T-helper 17 cell (primary cell): ENCODE measurements at places on chromosomes 6 and 20.

- H3K27me3 ChIP-seq: peaks cover 25% of the 10 kb centered on the region
- peak overlapping the region; percentile 97 for H3K4me3 ChIP-seq
- DNase-seq: no peak
- H3K4me1 ChIP-seq: peaks cover 29% of the 10 kb centered on the region
These were observed 1.0 kb upstream of the XRN2 start for GRCh38 chr20:21301940-21302663.

DNA sequence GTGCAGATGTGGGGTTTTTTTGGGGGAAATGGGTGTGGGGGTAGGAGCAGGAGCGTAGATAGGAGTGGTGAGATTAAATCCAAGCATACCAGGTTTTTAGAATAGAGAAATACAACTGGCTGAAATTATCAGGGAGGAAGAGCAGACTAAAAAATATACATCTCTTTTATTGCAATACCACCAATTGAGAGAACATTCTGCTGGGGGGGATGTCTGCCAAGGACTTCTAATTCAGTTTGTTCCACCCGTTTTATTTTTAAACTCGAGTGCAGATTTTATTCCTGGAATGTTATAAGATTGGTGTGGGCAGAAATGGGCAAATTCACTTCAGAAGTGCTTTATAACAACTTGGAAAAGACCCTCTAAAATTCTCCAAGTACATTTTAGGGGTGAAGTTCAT, 192.7 kb downstream of the GMPR start:
- H3K4me3 ChIP-seq: no peak overlapping the region
- H3K27ac ChIP-seq: peak overlapping the region; percentile 9
- DNase-seq: no peak
- no peaks in the 10 kb centered on the region for H3K27me3 ChIP-seq
- H3K4me1 ChIP-seq: peaks cover 38% of the 10 kb centered on the region

DNA sequence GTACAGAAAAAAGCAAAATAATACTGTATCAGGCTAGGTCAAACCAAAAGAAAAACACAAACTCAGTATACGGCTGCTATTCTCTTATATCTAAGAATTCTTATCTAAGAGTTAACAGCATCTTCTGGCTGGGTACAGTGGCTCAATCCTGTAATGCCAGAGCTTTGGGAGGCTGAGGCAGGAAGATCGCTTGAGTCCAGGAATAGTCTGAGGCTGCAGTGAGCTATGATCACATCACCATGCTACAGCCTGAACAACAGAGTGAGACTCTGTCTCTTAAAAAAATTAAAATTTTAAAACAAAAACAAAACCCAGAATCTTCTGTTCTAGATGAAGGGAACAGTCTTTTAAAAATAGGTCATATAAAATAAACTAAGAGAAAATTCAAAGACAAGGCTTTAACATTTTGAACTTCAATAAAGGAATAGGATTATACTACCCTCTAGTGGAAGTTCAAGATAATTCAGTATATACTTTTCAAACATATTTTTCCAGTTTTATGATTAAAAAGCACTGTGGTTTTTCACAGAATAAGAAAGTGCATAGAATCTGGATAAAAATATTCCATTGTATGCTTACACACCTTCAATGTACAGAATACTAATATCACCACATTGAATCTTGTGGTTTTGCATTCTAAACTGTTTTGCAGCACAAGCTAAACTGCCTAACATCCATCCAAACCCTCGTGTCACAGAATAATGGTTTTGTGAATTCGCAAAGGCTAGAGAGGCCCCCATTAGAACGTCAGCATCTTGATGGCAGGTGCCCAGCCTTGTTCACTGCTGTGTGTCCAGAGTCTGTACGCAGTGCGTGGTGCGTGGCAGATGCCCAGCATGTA, 39.3 kb downstream of the DTNBP1 start:
- no peaks in the 10 kb centered on the region for H3K27me3 ChIP-seq
- H3K4me1 ChIP-seq: peaks cover 20% of the 10 kb centered on the region
- DNase-seq: no peak
- no peak overlapping the region for H3K27ac ChIP-seq
- no peak overlapping the region for H3K4me3 ChIP-seq
- peaks cover 3% of the 10 kb centered on the region for H3K36me3 ChIP-seq

- H3K36me3 ChIP-seq: peaks cover 2% of the 10 kb centered on the region
- H3K4me3 ChIP-seq: peak overlapping the region; percentile 65
These were observed 624 bp upstream of the NPEPL1 start for GRCh38 chr20:58691773-58692578.

DNA sequence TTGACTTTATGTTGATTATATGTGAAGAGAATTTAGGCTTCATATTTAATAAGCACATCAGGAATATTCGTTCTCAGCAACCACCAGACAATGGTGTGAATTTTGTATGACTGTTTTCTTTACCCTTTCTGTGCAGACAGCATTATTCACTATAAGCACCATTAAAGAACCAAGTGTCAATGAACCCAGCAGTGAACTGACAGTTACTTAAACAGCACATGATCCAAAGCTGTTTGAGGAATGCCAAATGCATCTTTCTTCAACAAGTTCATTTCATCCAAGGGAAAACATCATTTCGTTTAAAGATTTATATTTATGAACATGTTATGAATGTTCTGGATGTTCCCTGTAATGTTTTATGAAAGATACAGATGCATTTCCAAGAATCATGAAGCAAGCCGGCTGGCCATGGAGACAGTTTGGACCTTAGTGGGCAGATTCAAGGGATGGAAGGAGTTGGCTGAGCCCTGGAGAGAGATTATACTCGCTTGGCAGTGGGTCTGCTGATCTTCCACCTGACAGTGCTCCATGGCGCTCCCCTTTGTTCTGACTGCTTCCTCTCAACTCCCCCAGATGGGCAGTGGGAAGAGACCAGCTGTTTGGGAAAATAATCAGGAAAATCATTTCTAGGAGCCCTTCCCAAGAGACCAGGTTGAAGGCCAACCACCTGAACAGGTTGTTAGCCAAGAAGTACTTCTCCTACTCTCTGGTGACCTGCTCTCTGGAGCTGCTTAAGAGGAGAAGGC, 326.0 kb upstream of the RSPO3 start:
- H3K4me1 ChIP-seq: no peaks in the 10 kb centered on the region
- peaks cover 2% of the 10 kb centered on the region for H3K36me3 ChIP-seq
- H3K27me3 ChIP-seq: peaks cover 14% of the 10 kb centered on the region
- no peak overlapping the region for H3K4me3 ChIP-seq
- DNase-seq: no peak
- no peak overlapping the region for H3K27ac ChIP-seq

DNA sequence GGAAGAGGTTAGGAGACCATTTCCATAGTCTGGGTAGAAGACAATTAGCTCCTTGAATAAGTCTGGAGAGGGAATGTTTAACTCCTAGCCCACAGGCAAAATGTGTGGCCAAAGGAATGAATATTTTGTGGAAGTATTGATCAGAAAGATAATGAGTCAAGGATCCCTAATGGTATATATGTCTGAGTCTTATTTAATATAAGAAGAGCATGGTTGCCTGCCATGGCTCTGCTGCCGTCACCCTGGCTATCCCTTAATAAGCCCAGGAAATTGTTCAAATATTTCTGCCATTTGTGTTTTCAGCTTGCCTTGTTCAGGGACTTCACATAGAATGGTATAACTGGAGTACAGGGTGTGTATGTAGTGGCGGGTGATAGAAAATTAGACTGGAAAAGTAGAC, 18.1 kb upstream of the CALHM6 start:
- peaks cover 23% of the 10 kb centered on the region for H3K4me1 ChIP-seq
- H3K4me3 ChIP-seq: no peak overlapping the region
- DNase-seq: no peak
- peaks cover 16% of the 10 kb centered on the region for H3K27me3 ChIP-seq

DNA sequence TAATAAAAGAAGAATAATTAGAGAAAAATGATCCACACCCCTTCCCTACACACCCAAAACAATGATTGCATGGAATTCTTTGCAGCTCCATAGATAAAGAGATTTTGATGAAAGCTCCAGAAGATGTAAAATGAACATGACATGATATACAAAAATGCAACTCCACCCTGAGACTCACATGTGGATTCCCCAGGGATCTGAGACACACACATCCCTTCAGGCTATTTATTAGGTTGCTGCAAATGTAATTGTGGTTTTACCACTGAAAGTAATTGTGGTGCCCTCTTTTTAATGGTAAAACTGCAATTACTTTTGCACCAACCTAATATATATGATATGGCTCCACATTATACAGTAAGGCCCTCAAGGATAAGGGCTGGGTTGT, 40.4 kb upstream of the TBC1D7 start:
- no peak for DNase-seq
- H3K4me3 ChIP-seq: no peak overlapping the region
- no peak overlapping the region for H3K27ac ChIP-seq
- peaks cover 26% of the 10 kb centered on the region for H3K27me3 ChIP-seq
- H3K36me3 ChIP-seq: peaks cover 7% of the 10 kb centered on the region

DNA sequence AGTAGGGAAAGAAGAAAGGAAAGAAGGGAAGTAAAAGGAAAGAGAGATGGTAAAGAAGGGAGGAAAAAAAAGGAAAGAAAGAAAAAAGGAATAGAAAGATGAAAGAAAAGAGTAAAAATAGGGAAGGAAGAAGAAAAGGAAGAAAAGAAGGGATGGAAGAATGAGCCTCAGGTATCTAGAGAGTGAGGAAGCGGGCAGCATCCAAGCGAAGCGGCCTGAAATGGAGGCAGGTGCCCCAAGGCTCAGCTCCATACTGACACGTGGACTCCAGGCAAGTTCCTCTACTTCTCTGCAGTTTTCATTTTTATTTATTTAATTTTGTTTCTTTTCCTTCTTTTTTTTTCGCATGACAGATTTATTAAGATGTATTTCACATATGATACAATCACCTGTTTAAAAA, 373.1 kb downstream of the ESR1 start:
- H3K4me1 ChIP-seq: peaks cover 34% of the 10 kb centered on the region
- peak overlapping the region; percentile 98 for H3K27ac ChIP-seq
- H3K36me3 ChIP-seq: peaks cover 16% of the 10 kb centered on the region
- DNase-seq: no peak
- no peaks in the 10 kb centered on the region for H3K27me3 ChIP-seq
- H3K4me3 ChIP-seq: peak overlapping the region; percentile 63

DNA sequence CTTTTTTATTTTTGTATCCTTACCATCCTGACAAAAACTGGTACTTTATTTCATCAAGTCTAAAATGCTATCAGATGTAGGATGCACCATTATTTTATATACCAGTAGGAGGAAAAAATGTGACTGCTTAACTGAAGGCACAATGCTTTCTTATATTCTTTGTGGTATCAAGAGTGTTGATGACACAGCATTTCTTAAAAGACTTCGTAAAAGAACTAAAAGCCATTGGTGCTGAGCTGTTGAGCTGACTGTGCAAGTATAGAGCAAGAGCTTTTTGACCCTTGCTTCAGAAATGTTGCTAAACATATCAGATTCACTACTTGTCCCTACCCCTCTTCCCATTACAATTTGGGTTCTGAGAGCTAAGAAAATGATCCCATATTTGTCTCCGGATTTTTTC, 17.5 kb downstream of the SF3B5 start:
- no peaks in the 10 kb centered on the region for H3K27me3 ChIP-seq
- H3K27ac ChIP-seq: no peak overlapping the region
- no peak for DNase-seq
- no peak overlapping the region for H3K4me3 ChIP-seq
- H3K4me1 ChIP-seq: no peaks in the 10 kb centered on the region

DNA sequence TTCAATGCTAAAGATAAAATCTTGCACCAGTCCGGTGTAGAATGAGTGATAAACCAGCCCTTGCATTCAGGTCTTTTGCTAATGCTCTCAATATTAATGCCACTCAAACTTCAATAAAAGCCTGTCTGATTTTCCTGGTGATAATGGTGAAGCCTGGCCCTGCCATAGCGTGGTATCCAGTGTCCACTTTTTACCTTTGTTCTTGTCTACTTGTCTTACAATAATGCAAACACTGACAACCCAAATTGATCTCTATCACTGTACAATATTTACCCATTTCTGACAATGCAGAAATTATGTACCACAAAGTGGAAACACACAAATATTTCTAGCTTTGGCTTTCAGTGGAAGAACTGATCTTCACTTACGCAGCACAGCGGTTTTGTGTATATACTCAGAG, 189.1 kb downstream of the ZDHHC14 start:
- H3K27me3 ChIP-seq: no peaks in the 10 kb centered on the region
- H3K4me3 ChIP-seq: peak overlapping the region; percentile 61
- H3K4me1 ChIP-seq: peaks cover 12% of the 10 kb centered on the region
- no peak overlapping the region for H3K27ac ChIP-seq
- no peak for DNase-seq

DNA sequence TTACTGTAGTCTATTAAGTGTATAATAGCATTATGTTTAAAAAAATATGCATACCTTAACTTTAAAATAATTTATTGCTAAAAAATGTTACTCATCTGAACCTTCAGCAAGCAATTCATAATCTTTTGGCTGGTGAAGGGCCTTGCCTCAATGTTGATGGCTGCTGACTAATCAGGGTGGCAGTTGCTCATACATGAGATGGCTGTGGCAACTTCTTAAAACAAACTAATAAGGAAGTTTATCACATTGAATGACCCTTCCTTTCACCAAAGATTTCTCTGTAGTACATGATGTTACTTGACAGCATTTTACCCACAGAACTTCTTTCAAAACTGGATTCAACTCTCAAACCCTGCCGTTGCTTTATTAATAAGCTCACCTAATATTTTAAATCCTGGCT, 84.0 kb downstream of the TASP1 start:
- peaks cover 7% of the 10 kb centered on the region for H3K36me3 ChIP-seq
- H3K4me3 ChIP-seq: no peak overlapping the region
- no peak overlapping the region for H3K27ac ChIP-seq
- DNase-seq: no peak
- H3K27me3 ChIP-seq: no peaks in the 10 kb centered on the region

DNA sequence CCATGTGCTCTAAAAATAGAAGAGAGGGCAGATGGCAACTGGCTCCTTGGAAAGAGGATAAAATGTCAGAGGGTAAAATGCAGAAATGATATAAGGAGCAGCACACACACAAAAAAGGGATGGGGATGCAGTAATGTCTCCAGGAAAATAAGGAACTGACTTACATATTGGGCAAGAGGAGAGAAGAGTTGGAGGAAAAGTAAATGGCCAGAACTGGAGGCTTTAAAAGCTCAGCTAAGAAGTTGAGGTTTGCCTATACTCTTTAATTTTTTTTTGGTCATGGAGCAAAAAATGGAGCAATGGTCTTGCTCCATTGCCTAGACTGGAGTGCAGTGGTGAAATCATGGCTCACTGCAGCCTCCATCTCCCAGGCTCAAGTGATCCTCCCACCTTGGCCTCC, 93.7 kb downstream of the SULF2 start:
- H3K4me1 ChIP-seq: peaks cover 8% of the 10 kb centered on the region
- peaks cover 8% of the 10 kb centered on the region for H3K36me3 ChIP-seq
- H3K4me3 ChIP-seq: no peak overlapping the region
- H3K27me3 ChIP-seq: peaks cover 26% of the 10 kb centered on the region
- DNase-seq: no peak

GRCh38 chr20:33081411-33082154, 2.1 kb downstream of the BPIFB4 start:
- H3K4me1 ChIP-seq: no peaks in the 10 kb centered on the region
- H3K27ac ChIP-seq: no peak overlapping the region
- H3K27me3 ChIP-seq: no peaks in the 10 kb centered on the region
- H3K36me3 ChIP-seq: no peaks in the 10 kb centered on the region
- no peak for DNase-seq
- no peak overlapping the region for H3K4me3 ChIP-seq

- H3K27ac ChIP-seq: no peak overlapping the region
- H3K27me3 ChIP-seq: peaks cover 21% of the 10 kb centered on the region
- H3K4me1 ChIP-seq: no peaks in the 10 kb centered on the region
- H3K4me3 ChIP-seq: no peak overlapping the region
These were observed 124.3 kb upstream of the TSHZ2 start for GRCh38 chr20:52847731-52848359.
